Activated naive CD4-positive, alpha-beta T cell (primary cell): ENCODE measurements at places on chromosomes 4 and X.

- DNase-seq: no peak
Measured at GRCh38 chr4:146159384-146160058, 16.0 kb upstream of the LSM6 start.

- no peak for DNase-seq
Measured at GRCh38 chrX:37380924-37381323, 31.8 kb downstream of the PRRG1 start.

- DNase-seq: no peak
Measured at GRCh38 chr4:73847526-73848182, 5.4 kb upstream of the PF4V1 start.

GRCh38 chr4:21888195-21888976 lies 60.2 kb downstream of the KCNIP4 start:
- DNase-seq: no peak

- DNase-seq: no peak
Measured at GRCh38 chr4:4852591-4853362, 6.7 kb upstream of the MSX1 start.

- no peak for DNase-seq
Measured at GRCh38 chrX:70301716-70302115, 11.8 kb downstream of the KIF4A start.

- DNase-seq: no peak
Measured at GRCh38 chr4:95549246-95550114, 707 bp upstream of the UNC5C start.

DNA sequence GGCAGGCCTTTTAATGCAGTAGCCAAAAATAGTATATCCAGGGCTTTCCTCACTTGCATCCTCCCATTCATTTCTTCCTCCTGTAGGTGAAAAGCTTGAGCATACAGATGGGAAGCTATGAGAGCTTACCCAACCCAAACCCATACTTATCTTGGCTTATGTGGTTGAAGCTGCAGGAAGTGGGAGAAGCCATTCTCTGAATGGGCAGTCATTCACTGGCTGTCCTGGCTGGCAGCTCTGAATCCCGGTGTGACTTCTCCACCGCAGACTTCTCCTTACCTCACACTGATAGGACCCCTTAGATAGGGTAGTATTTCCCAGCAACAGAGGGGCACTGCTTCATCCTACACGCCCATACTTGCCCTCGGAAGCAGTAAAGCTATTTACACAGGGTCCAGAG lies 125.4 kb downstream of the AMMECR1 start:
- no peak for DNase-seq

DNA sequence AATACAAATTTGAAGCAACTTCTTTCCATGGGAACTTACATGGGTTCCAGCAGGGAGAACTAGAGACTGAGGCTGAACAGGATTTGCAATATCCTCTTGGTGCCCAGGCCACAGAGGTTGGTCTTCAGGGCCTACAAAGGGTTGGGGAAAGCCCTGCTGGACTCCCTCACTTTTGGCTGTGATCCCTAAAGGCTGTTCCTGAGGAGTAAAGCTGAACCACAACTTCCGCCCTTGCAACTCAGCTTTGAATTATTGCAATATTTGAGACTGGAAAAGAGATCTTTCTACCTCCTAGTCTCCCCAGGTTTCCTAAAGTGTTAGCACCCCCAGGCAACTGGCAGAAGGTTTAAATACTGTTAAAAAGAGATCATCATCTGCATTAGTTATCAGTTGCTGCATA lies 26.9 kb downstream of the DCHS2 start:
- no peak for DNase-seq

GRCh38 chrX:30597216-30598012 lies 19.8 kb upstream of the TASL start:
- no peak for DNase-seq

DNA sequence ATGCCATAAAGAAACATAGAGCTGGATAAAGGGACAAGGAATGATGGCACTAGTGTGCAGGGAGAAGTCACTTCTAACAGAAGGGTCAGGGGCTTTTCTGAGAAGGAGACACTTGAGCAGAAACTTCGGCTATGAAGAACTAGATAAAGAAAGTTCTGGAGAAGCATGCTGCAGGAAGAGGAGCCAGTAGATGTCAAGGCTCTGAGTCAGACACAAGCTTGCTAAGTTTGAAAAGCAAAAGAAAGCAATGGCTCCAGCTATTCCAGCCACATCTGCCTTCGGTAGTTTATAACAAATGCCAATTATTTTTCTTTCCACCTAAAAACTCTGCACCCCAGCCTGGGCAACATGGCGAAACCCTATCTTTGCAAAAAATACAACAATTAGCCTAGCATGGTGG lies 7.5 kb downstream of the NUDT6 start:
- DNase-seq: no peak

GRCh38 chrX:38407126-38407525 lies 54.7 kb downstream of the OTC start:
- DNase-seq: no peak

DNA sequence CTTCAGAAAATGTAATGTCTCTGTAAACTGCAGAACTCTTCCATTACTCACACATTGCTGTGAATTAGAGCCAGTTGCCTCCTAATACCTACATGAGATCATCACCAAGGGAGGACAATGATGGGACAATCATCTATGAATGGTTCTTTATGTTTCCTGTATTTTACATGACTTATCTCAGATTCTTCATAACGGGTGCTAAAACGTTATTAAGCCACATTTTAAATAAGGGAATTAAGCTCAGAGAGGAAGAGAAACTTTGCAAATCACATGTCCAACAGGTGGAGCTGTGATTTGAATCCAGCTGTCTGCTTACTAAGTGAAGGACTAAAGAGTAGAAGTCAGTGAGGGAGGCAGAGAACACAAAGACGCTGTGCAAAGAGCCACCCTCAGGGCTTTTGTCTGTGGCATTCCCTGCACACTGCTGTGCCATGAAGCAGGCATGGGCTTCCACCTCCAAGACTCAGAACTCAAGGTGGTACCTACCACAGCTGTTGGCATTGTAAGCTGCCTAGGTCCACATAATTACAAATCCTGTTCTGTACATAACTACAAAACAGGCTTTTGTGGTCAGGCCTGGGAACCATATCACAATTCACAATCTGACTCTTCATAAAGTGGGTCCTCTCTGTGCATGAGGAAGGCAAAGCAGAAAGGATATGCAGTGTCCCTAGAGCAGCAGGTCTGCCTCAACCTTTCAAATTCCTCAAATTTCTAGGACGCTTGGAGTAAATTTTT lies 12.8 kb downstream of the TBC1D9 start:
- no peak for DNase-seq

GRCh38 chr4:78660559-78660958 lies 109.0 kb downstream of the ANXA3 start:
- DNase-seq: no peak

DNA sequence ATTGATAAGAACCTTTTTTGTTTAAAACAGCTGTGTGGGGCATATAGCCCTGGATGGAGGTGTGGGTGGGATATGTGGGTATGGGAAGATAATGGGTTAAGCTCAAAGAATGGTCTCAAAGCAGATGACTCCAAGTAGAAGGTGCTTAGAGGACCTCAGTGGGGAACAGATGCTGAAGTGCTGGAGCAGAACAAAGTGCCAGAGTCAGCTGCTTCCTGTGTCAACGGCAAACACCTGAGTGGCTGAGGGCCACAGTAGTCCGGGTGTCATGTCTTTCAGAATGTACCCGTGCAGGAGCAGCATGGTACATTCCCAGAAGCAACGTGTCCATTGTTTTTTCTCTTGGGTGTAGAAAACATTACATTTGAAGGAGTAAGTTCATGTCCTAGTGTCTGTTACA lies 210.6 kb downstream of the CCNG2 start:
- DNase-seq: no peak

- peak; percentile 14 for DNase-seq
Measured at GRCh38 chr4:1809754-1810502, 16.8 kb downstream of the FGFR3 start.

- DNase-seq: no peak
Measured at GRCh38 chr4:182741914-182742313, 175.3 kb downstream of the DCTD start.

DNA sequence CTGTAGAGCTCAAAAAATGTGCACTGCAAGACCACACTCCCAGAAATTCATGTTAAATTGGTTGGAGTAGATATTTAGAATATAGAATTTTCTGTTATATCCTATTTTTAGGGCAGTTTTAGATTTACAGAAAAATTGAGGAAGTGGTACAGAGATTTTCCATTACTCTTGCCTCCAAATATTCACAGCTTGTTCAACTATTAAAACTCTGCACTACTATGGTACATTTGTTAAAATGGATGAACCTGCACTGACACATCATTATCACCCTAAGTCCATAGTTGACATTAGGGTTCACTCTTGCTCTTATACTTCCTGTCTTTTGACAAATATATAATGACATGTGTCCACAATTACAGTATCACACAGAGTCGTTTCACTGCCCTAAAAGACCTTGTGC lies 1724.5 kb downstream of the C4orf33 start:
- DNase-seq: no peak
